T-helper 1 cell (primary cell): ENCODE measurements at places on chromosomes 6 and 20.
A peak's percentile ranks its signal among the peaks of the same experiment; 100 is the strongest.

DNA sequence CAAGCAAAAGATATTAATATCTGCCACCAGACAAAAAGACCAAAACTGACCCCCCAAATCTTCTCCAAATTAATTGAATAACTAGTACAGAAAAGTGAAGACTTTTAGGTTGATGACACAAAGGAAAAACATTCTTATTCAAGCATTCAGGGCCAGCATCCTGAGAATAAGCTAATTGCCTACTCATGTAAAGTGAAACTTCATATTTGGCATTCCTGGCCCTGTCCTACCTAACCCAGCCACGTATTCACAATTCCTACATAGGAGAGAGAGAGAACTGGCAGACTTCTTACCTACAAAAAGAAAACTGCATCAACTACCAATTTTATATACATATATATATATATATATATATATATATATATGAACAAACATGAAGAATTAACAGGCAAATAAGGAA is 4.9 kb upstream of the ASCC3 start:
- no peak for DNase-seq

DNA sequence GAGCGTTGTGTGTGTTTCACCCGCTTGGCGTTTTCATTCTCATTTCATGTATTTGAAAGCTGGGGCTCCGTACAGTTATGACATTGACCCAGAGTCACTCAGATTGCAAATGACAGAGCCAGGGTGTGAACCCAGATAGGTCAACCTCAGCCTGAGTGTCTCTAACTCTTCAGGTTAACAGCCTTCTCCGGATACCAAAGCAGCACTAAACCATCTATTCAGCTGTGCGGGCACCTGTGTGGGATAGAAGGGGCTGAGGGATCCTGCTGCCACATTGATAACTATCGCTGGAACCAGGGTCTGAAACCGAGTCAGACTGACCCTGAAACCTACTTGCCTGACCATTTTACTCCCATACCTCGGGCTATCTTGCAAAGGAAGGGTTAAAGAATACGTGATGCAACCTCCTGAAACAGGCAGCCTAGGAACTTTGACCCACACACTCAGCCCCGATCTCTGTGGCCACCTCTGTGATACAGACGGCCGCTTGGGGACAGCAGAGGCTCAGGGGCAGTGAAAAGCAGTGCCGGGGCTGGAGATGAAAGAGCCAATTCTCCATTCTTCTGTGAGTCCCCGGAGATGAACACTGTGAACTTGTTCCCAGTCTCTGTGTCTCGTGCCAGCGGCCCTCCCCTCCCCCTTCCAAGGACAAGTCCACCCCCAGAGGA is 233.5 kb upstream of the QKI start:
- DNase-seq, result no peak

DNA sequence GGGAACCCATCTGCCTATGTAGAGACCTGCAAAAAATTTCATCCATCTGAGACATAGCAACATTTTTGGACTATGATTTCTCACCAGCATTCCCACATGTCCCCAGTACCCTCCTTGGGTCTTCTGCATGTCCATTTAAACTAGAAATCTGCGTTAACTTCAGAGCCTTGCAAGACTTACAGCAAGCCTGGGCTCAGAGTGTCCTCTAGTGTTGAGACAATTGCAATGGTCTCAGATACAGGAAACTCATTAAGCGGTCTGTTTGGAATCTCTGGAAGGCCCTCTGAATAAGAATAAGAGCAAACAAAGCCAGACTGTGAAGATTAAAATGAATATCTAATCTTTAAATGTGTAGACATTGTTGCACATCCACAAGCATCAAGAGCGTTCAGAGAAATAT is 20.5 kb upstream of the PI3 start:
- no peak for DNase-seq

GRCh38 chr6:137155830-137156229 is 17.6 kb downstream of the IL22RA2 start:
- DNase-seq, result no peak

- no peak for DNase-seq
Measured at GRCh38 chr6:14031516-14031915, 86.1 kb upstream of the CD83 start.

DNA sequence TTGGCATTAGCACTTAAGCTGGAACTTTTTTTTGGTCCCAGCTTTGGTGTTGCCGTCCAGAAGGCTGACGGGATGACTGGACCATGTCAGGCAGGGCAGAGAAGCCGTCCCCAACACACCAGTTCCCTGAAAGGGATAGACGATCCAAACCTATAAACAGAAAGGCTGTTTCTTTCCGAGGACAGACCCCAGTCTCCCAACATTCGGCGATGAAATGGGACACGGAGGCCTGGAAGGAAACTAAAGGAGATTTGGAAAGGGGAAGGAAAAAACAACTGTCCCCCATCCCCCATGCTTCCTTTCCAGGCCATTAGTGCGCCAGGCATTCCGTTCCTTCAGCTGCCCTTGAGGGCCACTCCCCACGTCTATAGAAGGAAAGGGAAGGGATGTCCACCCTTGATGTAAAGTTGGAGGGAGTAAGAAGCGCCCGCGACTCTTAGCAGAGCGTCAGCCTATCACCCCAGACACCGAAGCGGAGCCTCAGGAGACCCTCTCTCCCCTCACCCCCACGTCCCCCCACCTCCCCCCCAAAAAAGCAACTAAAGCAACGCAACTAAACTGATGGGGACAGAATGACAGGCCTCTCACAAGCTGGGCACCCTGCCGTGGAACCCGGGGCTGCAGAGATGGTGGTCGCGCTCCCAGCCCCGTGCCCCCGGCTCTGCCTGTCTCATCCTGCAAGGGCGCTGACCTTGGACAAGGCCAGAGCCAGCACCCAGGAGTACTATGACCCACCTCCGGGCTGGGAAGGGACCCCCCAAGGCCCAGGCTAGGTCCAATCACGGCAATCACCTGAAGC is 638 bp downstream of the BLCAP start:
- DNase-seq, result no peak

GRCh38 chr6:101509536-101509935 is 116.0 kb downstream of the GRIK2 start:
- no peak for DNase-seq

DNA sequence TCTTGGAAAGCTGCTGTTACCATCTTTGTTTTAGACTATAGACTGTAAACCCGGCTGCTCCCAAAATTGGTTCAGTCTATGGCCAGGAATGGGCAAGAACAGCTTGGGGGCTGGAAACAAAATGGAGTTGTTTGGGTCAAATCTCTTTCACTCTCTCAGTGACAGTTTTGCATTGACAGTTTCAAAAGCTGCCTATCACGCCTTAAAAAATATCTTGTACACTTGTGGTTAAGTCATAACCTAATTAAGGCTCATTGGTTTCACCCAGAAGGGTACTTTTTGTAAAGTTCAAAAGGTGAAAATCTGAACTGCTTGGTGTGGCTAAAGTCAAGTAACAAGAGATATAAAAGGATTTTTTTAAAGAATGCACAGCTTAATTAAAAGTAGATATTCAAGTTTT is 76.1 kb upstream of the PRL start:
- no peak for DNase-seq

- peak; percentile 79 for DNase-seq
Measured at GRCh38 chr20:8018958-8019245, 659 bp downstream of the TMX4 start.

- no peak for DNase-seq
Measured at GRCh38 chr20:39089029-39089428, 126.9 kb downstream of the DHX35 start.

GRCh38 chr6:692858-693722 is at the start of gene EXOC2:
Gene EXOC2, minus strand, starts transcription at chr6:693139. Its CDS starts 55,321 bp downstream, at chr6:637818.
- DNase-seq, result peak; percentile 73

GRCh38 chr20:41229259-41229658 is 88.3 kb downstream of the ZHX3 start:
- no peak for DNase-seq

DNA sequence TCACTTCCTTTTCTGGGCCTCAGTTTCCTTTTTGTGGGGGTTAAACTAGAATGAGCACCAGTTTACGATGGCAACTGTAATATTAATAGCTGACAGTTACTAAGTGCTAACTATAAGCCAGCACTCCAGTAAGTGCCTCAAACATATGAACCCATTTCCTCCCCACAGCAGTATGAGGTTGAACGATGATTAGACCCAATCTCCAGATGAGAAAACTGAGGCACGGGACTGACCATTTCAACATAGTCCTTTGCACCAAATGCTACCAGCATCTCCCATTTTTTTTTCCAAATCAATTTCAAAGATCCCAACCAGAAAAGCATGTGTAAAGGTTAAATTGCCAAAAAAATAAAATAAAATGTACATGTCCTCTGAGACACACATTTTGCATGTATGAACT is 7.1 kb downstream of the SLC13A3 start:
- DNase-seq, result no peak

DNA sequence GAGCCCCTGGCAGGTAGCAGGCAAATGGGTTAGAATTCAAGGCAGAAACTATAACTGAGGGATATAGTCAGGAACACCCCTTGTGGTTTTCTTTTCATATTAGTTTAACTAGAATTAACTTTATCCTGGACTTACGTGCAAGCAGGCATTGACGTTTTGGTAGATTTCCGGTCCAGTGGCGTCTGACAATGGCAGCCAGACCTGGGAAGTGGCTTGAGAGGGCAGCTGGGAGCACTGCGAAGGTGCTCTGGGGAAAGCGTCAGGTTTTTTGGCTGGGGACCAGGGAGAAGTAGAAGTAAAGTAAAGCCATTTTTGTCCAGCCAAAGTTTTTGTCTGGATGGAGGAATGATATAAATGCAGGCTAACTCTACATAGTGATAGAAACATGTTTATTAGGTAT is 8.4 kb upstream of the ACSS1 start:
- no peak for DNase-seq

GRCh38 chr20:17786221-17786718 is 86.5 kb downstream of the BANF2 start:
- DNase-seq, result no peak

- DNase-seq, result no peak
Measured at GRCh38 chr20:50013976-50014375, 31.2 kb downstream of the SNAI1 start.

- no peak for DNase-seq
Measured at GRCh38 chr6:63261820-63262219, 50.6 kb downstream of the FKBP1C start.

DNA sequence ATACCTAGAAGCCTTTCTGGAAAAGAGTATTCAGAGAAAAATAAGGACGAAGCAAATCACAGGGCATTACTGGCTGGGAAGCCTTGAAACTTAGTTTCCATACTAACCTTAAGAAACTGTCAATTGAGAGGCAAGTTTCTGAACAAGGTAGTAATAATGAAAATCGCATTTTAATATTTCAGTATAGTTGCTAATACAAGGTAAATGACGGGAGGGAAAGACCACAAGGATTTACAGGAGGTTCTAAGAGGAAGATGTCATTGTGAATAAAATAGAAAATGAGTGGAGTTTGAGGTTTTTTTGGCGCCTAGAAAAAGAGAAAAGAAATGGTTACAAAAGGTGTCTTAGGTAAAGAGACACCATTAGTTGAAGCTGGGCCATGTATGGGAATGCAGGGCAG is 53.9 kb upstream of the AIG1 start:
- DNase-seq, result no peak

- no peak for DNase-seq
Measured at GRCh38 chr6:147751232-147751631, 242.7 kb downstream of the SAMD5 start.

GRCh38 chr6:88920774-88921733 is 42.4 kb downstream of the RNGTT start:
- DNase-seq, result no peak

DNA sequence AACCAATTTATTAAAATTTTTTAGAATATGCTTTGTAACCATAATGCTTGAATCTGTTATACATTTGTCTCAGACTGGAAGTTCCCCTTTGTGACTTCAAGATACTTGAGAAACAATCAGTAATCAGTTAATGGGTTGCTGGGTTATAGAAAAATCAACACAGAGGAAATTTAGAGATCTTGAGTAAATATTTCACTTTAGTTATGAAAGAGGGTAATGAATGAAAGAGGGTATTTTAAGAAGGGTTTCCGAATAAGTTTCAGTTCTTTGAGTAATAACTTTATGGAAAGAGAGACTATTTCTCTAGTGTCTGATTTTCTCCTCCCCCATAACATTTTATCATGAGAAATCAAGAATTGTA is 21.4 kb downstream of the ZFAND3 start:
- DNase-seq, result no peak

DNA sequence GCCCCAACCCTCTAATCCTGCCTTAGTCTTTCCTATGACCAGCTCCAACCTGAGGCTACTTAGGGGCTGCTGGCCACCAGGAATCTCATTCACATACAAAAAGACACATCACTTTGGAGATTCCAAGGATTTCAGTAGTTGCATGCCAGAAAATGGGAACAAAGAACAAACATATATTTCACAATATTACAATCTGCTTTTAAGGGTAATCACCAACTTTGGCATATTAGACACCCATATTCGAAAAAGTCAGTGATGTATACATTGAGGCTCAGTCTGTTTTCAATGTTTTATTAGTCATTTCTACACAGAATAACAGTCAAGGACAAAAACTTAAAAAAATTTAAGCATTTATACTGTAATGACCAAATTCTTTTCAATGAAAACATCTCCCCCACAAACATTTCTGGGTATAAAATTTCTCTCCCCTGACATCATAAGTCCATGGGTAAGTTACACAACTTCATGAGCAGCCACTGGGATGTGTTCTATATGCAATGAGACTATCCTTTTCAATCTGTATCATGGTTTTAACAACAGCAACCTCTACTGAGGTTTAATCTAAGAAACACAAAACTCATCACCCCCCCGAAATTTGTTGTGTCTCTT is 103.5 kb downstream of the MAP7 start:
- no peak for DNase-seq

DNA sequence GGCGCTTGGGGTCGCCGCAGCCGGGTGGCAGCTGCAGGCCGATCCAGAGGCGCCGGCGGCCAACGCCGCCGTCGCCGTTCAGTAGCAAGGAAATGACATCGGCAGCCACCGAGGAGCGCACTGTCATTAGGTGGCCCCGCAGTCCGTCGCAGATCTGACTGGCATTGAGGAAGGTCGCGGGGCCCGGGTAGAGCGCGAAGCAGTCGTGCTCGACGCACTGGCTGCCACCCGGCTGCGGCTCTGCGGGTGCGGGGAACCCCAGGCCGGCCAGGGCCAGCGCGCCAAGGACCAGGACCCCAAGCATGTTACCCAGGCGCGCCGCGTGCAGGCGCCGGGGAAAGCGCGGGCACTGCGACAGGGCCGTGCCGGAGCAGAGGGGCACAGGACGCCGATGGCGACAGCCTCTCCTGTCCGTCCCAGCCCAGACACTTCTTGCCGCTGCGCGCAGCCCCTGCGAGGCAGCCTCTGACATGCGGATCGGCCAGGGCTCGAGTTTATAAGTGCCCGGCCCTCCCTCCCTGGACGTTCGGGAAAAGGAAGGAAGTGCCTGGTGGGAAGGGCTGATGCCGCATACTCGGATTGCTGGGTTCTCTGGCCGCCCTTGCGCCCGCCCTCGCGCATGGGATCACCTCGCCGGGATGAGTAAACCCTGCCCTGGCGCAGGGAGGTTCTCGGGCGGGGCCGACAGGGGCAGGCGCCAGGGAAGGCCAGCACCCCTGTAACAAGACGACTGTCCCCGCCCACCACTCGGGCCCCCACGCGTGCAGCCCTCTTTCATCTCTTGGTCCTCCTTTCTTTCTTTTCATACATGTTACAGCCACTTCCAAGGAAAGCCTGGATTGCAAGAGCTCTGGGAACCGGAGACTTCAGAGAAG is at the start of gene THBD:
Gene THBD, minus strand, starts transcription at position 472 of the 875 bp plus-strand sequence. Its CDS starts 168 bp downstream, at position 304.
- DNase-seq, result peak; percentile 35

GRCh38 chr6:54053881-54054391 is 57.3 kb upstream of the MLIP start:
- no peak for DNase-seq
